Left colon (tissue), 2 donors: ENCODE measurements at places on chromosomes 2 and 18.
A peak's percentile ranks its signal among the peaks of the same experiment; 100 is the strongest.

DNA sequence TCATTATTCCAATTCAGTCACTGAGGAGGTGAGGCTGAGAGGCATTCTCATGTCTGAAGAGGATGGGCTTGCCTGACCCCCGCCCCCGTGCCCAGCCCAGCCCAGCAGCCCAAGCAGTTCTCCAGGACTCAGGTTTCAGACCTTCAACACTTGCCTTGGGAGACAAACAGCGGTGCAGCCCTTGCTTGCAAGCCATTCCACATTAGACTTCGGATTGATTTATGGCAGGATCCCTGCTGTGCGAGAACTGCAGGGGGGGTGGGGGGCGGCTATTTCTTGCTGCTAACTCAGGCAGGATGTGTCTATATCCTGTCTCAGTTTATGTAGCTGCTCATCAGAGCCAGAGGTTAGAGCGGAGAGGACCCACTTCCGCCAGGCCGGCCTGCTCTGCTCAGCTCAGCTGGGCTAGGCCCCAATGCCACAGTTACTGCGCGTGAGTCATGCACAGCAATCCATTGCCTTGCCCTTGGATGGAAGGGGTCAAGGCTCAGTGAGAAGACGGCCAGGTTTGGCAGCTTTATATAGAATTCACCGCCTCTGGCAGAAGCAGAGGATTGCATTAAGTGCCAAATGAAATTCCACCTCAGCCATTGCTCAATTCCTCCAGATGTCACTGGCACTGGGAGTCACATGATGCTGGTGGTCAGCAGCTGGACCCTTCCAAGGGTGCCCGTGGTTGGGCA is 1.8 kb downstream of the GYPC start:
- DNase-seq: peak; percentile 74

- DNase-seq: peak; percentile 43
Observed at GRCh38 chr2:112004253-112004645, 50.8 kb upstream of the TMEM87B start.

DNA sequence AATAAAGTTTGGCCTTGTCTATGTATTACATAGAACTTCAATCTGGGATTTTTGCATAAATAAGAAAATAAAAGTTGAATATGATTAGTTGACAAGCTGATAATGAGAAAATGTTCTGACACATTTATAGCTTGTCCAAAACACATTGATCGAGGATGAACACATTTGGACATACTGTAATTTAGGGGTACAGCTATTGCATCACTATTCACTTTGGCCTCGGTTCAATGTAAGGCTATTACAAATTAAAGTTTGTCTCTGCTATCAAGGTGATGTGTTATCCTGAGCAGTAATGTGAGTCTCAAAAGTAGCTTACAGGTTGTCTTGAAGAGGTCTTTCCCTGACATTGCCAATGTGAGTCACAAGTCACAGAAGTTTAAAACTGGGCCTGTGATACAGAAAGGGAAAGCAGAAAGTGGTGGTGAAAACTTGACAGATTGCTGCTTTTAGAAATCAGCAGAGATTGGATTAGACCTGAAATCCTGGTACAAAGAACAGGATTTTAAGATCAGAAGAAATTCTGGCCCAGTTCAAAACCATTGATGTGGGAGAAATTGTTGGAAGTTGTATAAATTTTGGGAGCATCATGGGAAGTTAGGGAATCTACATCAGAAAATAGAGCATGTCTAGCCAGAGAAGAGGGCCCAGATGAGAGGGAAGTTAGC is 674.1 kb downstream of the NYAP2 start:
- DNase-seq: no peak

DNA sequence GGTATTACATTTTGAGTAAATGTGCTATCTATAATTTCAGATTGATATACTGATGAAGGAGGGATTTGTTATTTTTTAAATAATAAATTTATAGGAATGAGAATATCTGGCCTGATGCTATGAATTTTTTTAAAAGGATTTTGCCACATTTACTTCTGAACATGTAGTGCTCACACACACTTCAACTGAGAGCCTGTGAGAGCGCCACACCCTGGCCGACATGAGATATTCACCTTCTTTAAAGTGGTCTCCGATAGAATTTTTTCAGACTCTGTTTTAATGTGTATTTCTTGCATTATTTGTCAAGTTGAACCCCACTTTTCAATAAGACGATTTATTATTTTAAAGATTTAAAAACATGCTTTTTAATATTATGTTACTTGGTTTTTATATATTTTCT is 813.3 kb downstream of the DCC start:
- DNase-seq: no peak

- no peak for DNase-seq
Observed at GRCh38 chr2:52391621-52392020, 1359.7 kb upstream of the NRXN1 start.

DNA sequence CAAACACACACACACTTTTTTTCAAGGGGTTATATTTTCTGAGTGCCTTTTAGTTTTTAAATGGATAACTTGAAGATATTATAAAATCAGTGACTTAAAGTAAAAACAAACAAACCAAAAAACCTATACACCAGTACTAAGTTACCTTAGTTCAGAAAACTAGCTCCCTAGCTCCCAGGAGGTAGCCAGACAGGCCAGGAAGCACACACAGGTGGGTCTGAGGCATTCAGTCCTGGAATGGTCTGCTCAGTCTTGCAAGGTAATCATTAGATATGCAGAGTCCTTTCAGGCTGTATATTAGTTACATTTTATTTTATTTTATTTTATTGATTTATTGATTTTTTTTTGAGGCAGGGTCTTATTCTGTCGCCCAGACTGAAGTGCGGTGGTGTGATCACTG is 10.7 kb upstream of the DYNC2LI1 start:
- DNase-seq: no peak

GRCh38 chr2:47301277-47301618 is 101.7 kb upstream of the MSH2 start:
- DNase-seq: no peak

DNA sequence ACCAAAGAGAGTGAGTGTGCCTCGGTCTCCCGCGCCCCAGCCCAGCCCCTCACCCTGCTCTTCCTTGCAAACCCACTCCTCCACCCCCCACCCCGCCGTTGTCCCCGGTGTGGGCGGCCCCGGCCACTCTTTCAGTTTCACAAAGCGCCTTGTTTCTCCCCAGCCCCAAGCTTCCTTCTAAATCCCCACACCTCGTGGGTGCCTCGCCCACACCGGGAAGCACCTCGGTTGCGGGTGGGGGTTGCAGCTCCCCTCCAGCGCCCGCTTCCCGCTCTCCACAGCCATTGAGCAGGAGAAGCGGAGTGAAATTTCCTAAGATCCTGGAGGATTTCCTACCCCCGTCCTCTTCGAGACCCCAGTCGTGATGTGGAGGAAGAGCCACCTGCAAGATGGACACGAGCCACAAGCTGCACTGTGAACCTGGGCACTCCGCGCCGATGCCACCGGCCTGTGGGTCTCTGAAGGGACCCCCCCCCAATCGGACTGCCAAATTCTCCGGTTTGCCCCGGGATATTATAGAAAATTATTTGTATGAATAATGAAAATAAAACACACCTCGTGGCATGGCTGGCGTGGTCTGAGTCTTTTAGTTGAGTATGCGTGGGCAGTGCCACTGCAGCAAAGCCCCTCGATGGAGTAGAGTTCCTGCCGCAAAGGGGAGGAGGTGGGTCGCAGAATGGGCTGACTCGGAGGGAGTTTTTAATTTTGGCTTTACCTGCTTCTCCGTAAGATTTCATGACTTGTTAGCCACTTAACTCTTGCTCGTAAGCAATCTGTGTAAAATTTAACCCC is 848 bp downstream of the TMSB10 start:
- peak; percentile 77 for DNase-seq

DNA sequence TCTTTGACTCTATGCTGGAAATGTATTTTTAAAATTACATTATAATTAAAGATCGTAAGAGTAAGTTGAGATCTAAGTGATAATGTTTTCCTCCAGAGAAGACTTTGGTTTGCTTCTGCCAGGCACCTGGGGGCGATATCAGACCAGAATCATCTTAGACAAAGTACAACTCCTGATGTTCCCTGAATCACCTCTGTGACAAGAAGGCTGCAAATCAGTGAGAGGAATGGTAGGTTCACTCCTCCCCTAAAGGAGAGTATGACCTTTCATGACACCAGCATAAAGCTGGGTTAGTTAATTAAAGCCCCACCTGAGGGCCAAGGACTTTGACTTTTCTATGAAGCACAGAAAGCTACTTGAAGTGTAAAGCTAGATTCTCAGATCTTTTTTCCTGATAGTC is 114.4 kb upstream of the DTNA start:
- DNase-seq: no peak

DNA sequence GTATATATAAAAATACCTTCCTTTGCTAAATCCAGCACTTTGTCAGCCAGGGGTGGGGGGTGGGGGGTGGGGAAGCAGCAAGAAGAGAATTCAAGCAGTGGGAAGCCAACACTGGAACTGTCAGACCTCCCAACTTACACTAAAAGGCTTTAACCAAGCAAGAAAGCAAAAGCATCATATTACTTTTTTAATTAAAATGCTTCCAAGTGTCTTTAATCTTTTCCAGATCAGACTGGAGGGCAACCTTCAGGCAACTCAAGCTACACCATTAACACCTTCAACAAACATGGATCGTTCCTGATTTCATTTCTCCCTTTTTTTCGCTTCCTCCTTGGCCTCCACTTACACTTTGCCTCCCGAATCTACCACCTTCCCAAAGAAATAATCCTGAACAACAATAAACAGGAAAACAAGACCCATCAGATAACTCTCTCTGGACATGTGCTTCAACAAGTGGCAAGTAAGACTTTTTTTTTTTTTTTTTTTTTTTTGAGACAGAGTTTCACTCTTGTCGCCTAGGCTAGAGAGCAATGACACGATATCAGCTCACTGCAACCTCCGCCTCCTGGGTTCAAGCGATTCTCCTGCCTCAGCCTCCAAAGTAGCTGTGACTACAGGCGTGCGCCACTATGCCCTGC is 35.5 kb downstream of the ZNF521 start:
- no peak for DNase-seq

DNA sequence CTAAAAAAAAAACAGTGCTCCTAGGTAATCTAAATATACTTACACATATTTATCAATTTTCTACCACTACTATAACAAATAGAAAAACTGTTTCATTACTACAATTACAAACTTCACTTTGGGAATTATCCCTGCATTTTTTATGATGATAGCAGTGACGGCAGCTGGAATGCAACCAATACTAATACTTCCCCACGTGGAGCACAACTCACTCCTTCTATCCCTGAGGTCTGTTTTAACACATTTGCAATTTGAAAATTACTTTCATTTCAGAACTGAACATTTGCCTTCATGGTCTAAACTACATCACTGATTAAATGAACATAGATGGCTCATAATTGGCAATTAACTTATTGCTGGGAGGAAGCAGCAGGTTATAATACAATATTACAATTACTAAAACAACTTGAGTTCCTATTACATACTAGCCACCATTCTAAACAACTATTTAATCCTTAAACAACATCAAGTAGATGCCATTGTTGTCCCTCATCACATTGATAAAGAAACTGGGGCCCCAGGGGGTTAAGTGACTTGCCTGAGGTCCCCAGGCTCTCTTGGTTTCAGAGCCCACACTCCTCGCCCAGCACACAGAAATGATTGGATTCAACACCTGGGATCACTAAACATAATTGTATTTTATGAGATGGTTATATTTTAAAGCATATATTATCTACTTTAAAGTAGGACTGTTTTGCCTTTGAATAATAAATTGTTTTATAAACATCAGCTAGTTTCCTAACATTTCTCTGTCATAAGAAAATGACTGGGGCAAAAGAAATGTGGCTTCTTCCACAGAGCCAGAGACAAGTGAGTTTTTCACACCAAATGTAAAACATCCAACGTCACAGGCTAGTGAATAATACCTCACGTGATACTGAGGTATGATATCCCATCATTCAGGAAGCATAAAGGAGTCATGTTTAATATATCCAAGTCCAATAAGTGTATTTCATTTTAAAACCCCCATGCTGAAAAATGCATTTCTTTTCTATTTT is 6.2 kb downstream of the COLEC12 start:
- DNase-seq: no peak
